ENCODE measurements at places on chromosomes 6 and 20.

GRCh38 chr6:52077180-52077884 lies 10.1 kb downstream of the PKHD1 start:
- DNase-seq, result no peak

DNA sequence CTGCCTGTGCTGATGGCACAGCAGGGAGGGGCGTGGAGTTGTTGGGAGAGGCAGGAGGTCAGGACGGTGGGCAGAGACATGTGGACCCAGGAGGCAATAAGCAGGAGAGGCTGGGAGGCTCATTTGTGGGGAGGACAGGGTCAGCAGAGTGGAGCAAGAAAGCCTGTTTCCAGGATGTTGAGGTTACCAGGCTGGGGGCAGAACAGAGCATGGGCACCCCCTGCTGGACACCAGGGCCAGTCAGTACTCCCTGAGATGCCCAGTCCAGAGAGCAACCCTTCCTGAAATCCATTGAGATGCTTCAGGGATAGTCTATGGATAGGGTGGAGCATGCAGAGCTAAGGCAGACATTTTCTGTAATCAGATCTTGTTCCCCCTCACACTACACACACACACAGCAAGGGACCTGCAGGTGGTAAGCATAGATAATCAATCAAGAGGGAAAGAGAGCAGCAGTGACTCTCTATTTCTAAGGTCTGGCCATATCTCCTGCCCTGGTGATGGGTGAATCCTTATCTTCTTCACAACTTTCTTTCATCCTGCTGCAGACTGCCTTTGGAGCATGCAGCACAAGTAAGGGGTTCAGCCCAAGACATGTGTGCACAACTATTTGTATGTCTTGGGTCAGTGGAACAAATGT lies 41.7 kb downstream of the MOCS1 start:
- DNase-seq, result peak; percentile 63

DNA sequence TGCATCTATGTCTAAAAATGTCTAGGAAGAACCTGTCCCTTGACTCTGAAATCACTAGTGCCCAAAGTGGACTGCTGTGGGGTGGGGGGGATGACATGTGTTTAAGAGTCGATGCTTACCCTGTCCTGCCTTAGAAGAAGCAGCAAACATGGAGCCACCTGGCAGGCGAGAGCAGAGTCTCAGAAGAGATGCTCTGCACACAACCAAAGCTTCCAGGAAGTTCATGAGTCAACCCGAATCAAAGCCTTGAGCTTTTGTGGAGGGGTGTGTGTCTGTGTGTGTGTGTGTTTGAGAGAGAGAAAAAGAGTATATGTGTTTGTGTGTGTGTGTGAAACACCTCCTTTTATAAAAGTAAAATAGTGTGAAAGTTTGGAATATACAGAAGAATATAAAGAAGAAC lies 269.9 kb downstream of the ALDH8A1 start:
- no peak for DNase-seq

DNA sequence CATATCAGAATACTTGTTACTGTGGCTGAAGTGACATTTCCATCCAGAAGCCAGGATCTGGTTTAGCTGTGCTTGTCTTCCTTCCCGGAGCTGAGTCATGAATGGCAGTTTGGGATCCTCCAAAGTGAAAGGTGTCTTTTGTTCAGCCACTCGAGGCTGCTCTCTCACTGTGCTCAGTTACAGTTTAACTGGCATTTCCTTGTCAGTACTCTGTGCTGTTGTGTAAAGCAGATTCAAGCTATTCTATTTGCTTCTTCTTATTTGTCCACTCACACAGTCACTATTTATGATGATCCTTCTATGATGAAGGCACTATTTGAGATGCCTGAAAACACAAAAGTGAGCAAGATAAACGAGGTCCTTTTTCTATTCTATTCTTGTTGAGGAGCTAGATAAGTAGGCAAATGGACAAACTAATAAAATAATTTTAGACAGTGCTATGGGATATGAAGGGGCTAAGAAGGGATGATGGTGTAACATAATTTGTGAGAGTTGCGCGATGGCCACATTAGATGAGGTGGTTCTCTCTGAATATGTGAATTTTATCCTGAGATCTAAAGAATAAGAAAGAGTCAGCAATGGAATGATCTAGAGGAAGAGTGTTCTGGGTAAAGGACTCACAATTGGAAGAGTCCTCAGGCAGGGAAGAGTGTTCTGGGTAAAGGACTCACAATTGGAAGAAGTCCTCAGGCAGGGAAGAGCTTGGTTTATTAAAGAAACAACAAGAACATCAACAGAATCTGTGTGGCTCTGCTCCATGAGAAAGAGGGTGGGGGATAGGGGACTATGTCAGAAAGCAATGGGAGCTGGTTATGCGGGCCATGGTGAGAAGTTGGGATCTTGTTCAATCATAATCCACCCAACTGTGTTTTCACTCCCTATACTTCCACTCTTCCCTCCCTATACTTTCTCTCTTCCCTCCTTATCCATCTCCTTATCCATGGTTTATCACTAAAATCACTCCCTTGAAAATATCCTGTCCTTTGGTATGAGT lies 40.1 kb downstream of the CYP24A1 start:
- no peak for DNase-seq

GRCh38 chr20:33753763-33754162 lies 22.0 kb downstream of the ZNF341 start:
- no peak for DNase-seq

DNA sequence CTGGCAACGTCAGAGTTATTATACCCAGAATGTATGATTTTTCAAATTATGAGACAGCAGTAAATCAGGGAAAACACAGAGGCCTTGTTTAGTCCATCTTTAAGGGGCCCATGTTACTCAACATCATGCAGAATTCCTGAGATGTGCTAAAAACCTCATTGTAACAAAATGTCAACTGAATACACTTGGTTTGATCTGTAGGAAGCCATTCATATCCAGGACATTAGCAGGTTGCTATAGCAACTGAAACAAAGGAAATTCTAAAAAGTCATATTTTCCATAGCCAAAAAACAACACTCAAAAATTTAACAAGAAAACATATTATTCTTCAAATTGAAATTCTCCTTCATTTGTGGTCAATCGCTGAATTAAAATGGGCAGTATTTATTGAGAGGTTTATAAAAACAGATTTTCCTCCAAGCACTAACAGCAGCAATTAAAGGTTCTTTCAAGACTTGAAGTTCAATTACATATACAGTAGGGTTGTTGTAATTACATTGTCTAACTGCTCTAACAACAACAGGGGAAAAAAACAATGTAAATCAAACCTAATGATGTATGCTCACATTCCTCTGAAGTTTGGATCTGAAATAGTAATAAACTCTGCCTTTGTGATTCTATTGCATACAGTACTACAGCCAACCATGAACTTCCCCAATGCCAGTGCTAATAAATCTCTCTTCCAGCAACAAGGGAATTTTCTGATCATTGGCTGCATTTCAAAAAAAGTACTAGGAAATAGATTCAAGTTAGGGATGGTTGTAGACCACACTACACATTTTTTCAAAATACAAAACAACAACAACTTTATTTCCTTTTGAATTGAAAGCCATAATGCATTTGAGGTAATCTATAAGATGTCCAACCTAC lies 34.9 kb downstream of the COL12A1 start:
- no peak for DNase-seq

DNA sequence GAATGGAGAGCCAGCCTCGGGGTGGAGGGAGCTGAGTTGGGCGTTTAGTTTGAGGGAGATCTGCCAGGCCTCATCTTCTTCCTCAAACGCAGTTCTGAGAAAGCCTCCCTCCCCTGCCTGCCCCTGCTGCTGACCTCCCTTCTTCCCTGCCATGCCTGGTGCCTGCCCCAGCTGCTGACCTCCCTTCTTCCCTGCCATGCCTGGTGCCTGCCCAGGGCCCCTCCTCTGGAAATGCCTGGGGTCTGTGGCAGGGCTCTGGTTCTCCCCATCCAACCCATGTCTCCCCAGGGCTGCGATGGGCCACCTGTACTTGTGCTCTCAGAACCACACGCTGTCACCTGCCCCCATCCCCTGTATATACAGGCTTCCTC lies 114.6 kb downstream of the VEGFA start:
- DNase-seq, result no peak

DNA sequence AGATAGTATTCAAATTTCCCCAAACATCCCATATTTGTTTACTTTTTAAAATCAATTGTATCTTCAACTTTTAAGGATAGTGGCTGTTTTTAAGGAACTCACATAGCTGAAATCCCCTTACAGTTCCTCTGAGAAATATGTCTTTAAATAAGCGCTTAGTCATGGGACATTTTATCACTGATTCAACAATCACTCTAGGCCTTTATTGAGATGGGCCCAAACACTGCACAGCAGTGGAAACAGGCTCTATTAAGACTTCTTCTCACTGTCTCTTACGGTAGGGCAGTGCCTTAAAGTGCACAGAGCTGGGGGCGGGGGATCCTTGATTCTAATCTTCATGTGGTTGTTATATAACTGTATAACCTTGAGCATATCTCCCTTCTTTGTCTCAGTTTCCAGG lies 59.8 kb upstream of the RREB1 start:
- DNase-seq, result no peak

DNA sequence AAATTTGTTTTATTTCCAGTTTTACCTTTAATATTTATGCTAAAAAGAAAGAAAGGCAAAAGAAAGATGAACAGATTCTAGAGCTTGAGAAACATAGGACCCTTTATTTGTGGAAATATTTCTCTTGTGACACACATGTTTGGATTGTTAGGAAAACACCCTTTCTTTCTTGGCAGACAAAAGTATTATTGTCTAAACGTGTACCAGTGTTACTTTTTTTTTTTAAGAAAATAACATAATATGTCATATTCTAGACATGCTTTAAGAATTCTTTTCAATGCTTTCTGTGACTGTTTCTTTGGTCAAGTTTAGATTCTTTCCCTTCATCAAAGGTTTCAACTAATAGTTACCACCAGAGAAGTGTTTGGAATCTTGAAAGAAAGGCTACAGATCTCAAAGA lies 183.4 kb upstream of the CNR1 start:
- no peak for DNase-seq

DNA sequence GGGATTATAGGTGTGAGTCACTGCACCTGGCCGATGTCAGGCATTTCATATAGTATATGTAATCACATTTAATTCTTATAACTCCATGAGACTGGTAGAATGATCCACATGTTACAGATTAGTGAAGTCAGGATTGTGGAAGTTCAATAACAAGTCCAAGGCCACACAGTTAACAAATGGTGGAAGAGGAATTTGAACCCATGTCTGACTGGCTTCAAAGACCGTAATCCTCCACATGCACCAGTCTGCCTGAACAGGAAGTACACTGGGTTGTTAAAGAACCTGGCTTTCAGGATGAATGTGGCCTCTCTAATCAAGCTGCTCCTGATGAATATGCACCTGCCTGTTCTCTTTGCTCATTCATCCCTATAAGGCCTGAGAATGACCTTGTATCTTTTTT lies 122.0 kb upstream of the HDAC2 start:
- DNase-seq, result no peak

DNA sequence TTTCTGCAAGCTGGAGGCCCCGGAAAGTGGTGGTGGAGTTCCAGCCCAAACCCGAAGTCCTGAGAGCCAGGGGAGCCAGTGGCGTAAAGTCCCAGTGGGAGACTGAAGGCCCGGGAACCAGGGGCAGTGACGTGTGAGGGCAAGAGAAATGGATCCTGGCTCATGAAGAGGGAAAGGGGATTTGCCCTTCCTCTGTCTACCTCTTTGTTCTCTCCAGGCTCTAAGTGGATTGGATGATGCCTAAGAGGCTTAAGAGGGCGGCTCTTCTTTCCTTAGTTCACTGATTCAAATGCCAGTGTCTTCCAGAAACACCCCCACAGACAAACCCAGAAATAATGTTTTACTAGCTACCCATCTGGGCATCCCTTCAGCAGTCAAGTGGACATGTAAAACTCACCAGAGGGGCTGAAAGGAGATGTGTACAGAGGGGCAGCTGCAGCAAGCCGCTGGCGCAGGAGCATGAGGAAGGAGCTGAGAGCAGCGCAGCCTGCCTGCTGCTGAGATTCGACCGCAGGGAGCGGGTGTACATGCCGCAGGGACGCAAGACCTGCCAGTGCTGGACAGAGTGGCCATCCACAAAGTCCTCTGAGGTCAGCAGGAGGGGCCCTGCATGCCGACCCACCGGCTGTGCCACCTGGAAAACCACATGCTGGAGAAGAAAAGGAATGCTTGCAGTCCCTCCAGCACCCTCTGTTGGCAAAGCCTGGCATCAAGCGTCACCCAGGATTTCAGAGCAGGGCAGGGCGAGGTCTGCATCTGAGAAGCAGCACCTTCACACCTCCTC lies 29.5 kb downstream of the CDYL start:
- DNase-seq, result peak; percentile 17

GRCh38 chr6:113306552-113307145 lies 550.5 kb upstream of the MARCKS start:
- DNase-seq, result no peak

GRCh38 chr6:56334937-56335336 lies 87.6 kb upstream of the COL21A1 start:
- no peak for DNase-seq

DNA sequence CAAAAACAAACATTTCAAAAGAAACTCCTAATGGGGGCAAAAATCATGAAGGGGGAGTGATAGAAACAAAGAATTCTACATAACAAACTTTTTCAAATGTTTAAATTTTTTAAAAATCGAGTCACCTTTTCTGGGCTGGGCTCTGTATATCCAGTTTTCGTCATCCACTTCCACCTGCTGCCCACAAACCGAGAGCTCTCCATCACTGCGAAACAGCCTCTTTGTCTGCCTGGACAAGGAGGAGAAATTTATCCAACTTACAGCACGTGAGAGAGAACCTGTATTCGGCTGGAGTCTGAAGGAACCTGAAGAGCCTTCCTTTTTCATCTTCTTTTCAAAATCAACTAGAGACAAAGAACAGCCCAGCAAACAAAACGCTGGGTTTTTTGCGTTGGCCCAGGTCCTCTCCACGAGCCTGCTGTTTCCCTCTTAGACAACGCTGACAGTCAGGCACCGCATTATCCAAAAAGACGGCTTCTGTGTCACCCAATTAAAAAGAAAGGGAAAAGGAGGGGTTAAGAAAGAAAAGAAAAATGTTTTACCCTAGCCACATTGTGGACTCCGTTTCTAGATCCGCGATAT lies 72.4 kb upstream of the NHSL1 start:
- DNase-seq, result no peak

DNA sequence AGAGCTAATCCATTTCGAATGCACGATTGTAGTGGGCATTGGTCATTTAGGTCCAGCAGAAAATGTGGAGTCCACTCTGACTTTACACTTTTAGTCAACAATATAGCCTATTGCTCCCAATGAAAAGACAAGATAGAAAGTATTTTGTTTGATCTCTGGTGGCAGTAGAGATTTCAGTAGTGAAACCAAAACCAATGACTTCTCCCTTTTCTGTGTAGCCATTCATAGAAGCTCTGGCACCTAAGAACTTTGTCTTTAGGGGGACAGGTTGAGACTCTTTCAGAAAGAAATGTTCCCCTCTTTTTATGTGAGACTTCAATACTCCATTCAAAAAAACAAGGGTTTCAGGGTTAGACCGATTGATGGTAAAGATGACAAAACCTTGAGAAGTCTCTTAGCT lies 510.8 kb upstream of the POU3F2 start:
- DNase-seq, result no peak

GRCh38 chr6:155645325-155645724 lies 189.7 kb upstream of the NOX3 start:
- no peak for DNase-seq

Data from H54 (cell line).